ENCODE measurements at places on chromosomes 3 and 15.

- no peak for DNase-seq
These were observed 34.0 kb upstream of the CILP start for GRCh38 chr15:65245096-65245856.

- DNase-seq = peak; percentile 27
These were observed 35.3 kb downstream of the GBE1 start for GRCh38 chr3:81726132-81726531.

DNA sequence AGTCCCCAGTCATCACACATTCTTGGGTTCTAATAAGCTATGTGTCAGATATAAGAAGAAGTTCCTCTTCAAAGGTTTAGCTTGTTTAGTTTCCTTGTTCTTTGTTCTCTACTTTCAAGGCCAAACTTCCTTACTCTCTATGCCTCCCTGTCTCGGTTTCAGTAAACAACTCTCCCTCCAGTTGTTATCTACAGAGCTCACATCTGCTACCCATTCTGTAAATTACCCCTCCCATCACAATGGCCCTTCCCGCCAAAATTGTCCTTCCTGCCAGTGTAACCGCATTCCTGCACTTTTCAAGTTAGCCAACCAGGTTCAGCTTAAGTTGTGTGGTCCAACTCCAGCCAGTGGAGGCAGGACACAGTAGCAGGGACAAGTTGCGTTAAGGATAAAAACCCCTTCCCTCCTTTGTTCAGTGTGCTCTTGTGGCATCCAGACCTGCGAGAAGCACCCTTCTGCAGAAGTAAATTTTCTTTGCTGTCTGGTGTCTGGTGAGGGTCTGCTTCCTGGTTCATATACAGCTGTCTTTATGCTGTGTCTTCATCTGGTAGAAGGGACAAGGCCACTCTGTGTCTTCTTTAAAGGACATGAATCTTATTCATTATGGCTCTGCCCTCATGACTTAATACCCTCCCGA is 342.1 kb upstream of the GRM7 start:
- DNase-seq = no peak

DNA sequence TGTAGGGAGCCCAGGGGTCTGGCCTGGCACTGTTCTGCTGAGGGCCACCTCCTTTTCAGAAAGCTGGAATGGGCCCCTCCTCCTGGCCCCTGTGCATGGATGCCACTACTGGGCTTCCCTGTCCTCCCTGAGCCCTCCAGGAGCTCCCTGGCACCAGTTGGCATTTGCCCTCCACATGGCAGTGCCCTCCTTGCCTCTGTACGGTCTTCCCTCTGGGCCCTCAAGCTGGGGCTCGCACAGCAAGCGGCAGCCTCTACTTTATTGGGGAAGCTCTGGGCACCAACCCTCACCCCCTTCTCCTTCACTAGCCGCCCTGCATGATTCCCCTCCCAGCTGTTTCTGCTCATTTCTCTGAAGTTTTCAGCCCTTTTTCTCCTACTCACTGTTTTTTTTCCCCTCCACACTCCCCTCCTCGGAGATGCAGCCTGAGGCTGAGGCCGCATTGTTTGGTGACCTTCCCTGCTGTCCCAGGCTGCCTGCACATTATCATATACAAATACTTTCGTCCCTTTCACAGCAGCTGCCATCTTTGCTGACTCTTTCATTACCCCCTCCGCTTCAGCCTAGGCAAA is 127.3 kb downstream of the EEFSEC start:
- no peak for DNase-seq

GRCh38 chr15:92954578-92954977 is 54.5 kb downstream of the CHD2 start:
- DNase-seq = no peak

- peak; percentile 73 for DNase-seq
These were observed 600.8 kb downstream of the FOXP1 start for GRCh38 chr3:70982700-70983140.

- DNase-seq = no peak
These were observed 31.8 kb downstream of the GPR171 start for GRCh38 chr3:151171145-151171757.

DNA sequence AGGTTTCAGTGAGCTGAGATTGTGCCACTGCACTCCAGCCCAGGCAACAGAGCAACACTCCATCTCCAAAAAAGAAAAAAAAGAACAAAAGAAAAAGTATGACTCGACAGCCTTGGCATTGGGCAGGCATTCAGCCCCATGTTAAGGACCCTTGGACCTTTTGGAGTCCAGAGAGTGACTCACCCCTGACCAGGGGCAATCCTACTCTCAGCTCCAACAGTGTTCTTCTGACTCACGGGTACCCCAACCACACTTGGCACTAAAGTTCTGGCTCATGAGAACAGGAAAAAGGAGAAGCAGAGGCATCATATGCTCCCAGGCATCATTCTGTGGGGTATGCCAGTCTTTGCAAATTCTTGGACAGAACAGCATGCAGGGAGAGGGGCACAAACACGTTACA is 252.4 kb upstream of the HES1 start:
- DNase-seq = no peak

GRCh38 chr3:52055537-52056351 is 627 bp downstream of the DUSP7 start:
- DNase-seq = no peak

GRCh38 chr3:25744470-25744869 is 38.8 kb downstream of the NGLY1 start:
- no peak for DNase-seq
